ENCODE measurements at places on chromosomes 6 and 20.
A peak's percentile ranks its signal among the peaks of the same experiment; 100 is the strongest.

- no peak for DNase-seq
Observed at GRCh38 chr20:52410731-52411234, 219.2 kb upstream of the ZFP64 start.

DNA sequence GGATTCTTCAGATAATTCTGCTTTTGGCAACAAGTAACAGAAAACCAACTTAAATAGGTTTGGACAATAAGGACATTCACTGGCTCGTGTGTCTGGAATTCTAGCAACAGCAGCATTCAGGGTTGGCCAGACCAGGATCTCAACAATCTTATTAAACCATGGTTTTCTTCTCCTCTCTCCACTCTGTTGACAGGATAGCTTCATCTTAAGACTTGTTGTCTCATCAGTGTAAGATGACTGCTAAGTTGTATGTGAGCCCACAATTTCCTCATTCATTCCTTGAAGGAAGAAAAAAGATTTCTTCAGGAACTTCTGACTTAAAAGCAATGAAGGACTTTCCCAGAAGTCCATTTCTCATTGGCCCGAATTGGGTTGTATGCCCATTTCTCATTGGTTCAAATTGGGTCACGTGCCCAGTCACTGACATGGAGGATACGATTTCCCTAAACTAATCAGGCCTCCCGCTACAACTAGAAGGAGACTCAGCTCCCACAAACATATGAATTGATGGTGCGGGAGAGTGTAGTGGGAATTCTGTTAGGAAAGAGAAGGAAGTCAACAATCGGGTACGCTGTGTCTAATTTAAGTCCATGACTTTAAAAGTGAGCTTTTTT lies 83.7 kb downstream of the SLC22A3 start:
- DNase-seq: no peak

GRCh38 chr6:152552616-152553209 lies 84.4 kb downstream of the SYNE1 start:
- peak; percentile 7 for DNase-seq

DNA sequence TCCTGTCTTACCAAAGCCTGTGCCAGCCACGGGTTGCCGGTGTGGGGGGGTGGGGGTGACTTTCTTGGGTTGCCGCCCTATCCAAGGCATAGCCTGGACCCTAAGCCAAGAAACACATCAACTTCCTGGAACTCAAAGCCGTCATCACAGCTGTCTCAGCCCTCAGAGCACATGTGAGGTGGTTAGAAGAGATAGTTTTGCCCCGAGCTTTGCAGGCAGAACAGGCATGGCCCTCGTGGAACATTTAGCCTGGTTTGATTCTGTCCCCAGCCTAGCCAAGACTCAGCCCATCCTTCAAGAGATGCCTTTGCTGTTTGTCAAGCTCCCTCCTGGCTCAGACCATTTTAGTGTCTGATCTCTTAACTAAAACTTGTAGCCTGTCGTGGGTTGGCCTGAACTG lies 64.9 kb downstream of the RREB1 start:
- DNase-seq: no peak

- DNase-seq: no peak
Observed at GRCh38 chr20:57186192-57186591, 80.2 kb downstream of the BMP7 start.

GRCh38 chr6:2589171-2589661 lies 161.5 kb downstream of the MYLK4 start:
- no peak for DNase-seq

GRCh38 chr6:167683028-167683862 lies 143.5 kb upstream of the AFDN start:
- DNase-seq: no peak

DNA sequence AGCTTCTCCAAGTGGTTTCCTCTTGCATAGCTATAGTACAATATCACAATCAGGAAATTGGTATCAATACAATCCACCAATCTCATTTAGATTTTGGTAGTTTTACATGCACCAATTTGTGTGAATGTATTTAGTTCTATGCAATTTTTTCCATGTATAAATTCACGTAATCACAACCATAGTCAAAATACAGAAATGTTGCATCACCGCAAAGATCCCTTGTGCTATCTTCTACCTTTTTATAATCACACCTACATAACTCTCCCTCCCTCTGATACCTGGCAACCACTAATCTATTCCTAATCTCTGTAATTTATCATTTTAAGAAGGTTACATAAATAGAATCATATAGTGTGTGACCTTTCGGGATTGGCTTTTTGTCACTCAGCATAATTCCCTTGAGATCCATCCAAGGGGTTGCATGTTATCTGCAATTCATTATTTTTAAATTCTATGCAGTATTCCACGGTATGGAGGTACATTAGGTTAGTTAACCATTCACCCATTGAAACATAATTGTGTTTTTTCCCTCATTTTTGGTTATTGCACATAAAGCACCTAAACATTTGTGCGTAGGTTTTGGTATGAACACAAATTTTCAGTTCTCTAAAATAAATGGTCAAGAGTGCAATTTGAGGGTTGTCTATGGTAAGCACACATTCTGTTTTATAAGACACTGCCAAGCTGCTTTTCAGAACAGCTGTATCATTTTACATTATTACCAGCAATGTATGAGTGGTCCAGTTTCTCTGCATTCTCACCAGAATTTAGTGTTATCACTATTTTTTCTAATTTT lies 95.1 kb upstream of the SLC22A23 start:
- DNase-seq: no peak

DNA sequence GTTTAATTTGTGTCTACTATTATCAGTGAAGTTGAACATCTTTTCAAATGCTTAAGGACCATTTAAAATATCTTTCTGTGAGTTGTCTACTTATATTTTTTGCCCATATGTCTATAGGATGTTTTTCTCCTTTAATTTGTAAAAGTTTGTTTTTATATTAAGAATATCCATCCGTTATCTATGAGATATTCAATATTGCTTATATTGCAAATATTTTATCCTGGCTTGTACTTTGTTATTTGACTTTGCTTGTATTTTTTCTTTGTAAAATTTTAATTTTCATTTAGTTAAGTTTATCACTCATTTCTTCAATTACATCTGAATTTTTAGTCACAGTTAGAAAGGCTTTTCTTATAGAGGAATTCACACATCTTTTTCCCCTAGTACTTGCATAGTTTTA lies 117.0 kb upstream of the MLIP start:
- no peak for DNase-seq

GRCh38 chr6:52284131-52284459 lies 447 bp downstream of the MCM3 start:
- DNase-seq: no peak

DNA sequence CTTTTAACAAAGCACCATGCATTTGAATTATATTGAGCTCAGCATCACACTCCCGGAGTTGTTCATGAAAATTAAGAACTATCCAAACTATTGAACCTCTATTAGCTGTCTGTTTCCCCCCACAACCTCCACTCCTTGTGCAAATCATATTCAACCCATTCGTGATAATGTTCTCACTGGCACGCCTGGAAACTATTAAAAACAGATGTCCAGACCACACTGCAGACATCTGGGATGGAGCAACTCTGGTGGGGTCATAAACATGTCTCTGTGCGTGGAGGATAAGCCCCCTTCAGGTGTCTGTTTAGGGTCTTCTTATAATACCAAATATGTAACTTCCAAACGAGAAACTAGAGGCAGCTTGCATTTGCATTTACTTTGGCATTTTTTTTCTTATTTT lies 193.7 kb downstream of the TFAP2A start:
- no peak for DNase-seq

DNA sequence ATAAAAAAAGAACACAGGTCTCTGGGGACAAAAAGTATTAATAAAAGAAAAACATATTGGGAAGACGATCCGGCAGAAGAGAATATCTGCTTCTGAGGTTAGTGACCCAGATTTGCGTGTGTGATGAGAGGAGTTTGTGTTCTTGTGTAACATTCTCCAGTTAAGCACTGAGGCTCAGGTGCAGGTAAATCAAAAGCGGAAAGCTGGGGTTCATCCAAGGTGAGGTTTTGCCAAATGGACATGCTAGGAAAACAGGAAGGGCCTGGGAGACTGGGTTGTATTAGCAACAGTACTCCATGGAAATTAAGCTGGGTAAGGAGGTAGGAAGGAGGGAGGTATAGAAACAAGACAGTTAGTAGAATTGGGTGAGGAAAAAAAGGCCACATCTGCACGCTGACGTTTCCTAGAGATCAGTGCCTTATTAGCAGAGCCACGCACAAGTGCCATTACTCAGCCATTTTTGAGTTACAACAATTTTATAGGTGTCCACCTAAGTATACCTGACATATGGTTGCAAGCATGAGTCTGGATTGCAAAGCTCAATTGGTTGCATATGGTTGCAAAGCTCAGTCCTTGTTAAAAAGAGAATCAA lies 139.6 kb downstream of the ZMYND8 start:
- DNase-seq: no peak

DNA sequence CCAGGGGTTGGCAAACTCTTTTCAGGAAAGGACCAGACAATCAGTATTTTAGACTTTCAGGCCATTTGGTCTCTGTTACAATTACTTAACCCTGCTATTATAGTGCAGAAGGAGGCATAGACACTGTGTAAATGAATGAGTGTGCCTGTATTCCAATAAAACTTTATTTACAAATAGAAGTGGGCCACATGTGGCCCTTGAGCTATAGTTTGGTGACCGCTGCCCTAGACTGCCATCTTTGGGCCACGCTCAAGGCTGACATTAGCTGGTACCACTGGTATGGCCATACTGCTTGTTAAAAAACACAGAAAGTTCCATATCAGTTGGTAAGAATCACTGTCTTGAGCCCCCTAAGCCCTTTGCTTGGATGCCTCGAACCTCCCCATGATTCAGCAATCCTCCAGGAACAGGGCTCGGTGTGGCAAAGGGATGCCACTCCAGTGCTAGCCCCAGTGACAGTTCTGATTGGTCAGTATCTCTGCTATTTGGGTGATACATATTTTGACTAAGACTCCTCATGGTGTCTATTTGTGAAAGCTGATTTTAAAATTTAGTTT lies 23.3 kb upstream of the SNRNP48 start:
- no peak for DNase-seq

DNA sequence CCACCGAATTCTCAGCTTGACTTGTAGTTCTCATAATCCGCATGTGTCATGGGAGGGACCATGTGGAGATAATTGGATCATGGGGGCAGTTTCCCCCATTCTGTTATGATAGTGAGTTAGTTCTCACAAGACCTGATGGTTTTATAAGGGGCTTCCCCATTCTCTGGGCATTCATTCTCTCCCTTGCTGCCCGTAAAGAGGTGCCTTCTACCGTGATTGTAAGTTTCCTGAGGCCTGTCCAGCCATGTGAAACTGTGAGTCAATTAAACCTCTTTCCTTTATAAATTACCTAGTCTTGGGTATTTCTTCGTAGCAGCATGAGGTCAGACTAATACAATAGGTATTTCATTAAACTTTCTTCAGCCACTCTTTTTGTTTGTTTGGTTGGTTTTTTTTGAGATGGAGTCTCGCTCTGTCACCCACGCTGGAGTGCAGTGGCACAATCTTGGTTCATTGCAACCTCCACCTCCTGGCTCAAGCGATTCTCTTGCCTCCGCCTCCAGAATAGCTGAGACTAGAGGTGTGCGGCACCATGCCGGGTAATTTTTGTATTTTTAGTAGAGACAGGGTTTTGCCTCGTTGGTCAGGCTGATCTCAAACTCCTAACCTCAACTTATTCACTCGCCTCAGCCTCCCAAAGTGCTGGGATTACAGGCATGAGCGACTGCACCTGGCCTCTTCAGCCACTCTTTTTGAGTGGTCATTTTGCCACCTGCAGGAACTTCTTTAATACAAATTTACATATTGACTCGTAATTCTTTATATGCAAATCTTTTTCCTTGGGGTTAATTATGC lies 36.3 kb downstream of the GSTA2 start:
- no peak for DNase-seq

DNA sequence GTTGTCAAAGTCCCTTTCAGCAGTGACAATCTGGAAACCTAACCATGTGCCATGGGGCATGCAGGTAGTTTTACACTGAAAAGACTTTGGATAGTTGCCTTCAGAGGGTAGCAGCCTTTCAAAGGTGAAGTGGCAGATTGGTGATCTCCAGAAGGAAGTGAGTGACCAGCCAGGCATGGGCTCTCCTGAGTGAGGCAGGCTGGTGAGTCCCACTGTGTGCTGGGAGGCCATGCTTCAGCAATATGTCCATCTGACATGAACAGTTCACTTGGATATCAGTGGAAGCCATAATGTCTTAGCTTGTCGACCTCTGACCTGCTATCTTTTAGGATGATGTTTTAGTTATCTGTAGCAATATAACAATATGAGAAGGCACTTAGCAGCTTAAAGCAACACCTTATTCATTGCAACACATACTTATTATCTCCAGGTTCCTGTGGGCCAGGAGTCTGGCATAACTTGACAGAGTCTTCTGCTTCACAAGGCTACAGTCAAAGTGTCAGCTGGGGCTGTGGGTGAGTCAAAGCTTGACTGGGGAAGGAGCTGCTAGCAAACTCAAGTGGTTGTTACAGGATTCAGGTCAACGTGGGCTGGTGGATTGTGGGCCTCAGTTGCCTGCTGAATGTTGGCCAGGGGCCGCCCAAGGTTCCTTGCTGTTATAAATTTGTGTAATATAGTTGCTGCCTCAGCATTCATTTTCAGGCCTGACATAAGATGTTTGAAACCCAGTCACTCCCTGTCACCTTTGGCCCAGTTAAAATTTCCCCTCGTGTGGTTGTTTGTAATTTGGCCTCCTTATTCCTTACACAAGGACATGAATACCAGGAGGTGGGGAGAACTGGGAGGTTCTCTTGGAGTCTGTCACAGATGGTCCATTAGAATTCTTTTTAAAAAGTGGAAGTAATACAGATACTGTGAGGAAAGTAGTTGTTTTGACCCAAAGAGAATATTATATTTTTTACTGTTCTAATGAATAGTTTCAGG lies 100.2 kb downstream of the UST start:
- DNase-seq: no peak

GRCh38 chr20:21523281-21523868 lies 9.5 kb upstream of the NKX2-2 start:
- peak; percentile 15 for DNase-seq

- no peak for DNase-seq
Observed at GRCh38 chr6:7848229-7848628, 62.4 kb downstream of the TXNDC5 start.

- DNase-seq: no peak
Observed at GRCh38 chr6:72376736-72377135, 245.1 kb upstream of the KCNQ5 start.

GRCh38 chr6:35296931-35297600 lies 552 bp upstream of the DEF6 start:
- no peak for DNase-seq

DNA sequence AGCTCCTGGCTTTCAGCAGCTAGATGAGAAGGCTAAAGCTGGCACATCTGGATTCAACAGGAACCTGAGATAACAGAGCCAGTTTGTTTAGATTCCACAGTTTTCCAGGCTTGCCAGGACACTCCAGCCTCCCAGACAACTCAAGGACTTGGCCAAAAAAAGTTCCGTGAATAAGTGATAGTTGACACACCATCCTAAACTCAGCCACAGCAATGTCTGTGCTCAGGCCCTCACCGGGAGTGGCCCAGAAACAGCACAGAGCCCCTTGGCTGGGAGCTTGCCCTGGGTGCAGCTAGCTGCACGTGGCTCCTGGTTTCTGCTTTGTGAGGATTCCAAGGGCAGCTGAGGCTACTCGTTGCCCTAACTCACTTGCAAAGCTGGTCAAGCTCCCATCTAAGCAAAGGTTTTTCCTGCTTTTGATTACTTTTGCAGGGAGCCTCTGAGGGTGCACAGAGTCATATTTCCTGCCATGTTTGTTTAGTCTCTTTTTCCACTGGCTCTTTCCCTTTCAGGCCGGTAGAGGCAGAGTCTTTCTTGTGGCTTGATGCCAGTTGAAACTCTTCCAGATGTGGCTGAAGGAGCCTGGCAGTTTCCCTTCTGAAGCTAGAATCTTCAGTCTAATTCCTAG lies 118.3 kb upstream of the ECI2 start:
- no peak for DNase-seq

GRCh38 chr6:40436685-40437604 lies 150.2 kb downstream of the LRFN2 start:
- no peak for DNase-seq
